ENCODE measurements at places on chromosomes 16 and 17.

GRCh38 chr17:33218698-33219601 is 74.1 kb downstream of the ASIC2 start:
- no peak for DNase-seq

- no peak for DNase-seq
These were observed 123.4 kb upstream of the NOL11 start for GRCh38 chr17:67594115-67594880.

DNA sequence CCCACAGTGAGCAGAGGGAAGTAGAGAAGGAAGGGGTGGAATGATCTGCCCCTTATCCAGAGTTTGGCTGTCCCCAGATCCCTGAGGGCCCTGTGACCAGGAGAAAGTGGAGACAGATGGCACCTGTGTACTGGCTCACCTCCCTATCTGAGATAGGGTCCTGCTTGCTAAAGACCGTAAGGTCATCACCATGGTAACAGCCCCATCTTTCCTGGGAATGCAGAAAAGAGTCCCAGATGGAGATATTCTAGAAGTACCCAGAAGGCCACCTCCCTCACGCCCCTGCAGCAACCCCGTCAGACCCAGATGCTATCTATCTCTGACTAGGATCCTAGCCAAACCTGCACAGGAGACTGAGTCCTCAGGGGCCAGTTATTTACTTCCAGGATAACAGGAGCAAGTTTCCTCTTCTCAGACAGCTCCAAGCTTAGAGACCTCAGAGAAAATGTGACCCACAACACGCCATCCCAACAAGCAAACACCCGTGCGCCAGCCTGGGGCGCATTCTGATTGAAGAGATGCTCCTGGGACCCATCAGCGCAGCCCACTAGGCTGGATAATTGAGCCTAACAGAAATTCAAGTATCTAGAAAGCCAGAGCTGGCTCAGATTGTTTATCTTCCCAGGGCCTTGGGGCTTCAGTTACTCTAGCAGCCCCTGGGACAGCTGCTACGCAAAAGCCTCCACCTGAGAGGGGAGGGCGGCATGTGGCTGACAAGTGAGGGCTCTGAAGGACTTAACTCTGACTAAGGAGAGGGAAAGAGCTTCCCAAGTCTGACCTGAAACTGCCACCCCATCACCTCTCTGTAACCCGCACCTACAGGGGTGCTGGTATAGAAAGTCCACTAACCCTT is 1.9 kb downstream of the ORMDL3 start:
- DNase-seq = no peak

- DNase-seq = no peak
These were observed 35.6 kb upstream of the IRF8 start for GRCh38 chr16:85863384-85863774.

DNA sequence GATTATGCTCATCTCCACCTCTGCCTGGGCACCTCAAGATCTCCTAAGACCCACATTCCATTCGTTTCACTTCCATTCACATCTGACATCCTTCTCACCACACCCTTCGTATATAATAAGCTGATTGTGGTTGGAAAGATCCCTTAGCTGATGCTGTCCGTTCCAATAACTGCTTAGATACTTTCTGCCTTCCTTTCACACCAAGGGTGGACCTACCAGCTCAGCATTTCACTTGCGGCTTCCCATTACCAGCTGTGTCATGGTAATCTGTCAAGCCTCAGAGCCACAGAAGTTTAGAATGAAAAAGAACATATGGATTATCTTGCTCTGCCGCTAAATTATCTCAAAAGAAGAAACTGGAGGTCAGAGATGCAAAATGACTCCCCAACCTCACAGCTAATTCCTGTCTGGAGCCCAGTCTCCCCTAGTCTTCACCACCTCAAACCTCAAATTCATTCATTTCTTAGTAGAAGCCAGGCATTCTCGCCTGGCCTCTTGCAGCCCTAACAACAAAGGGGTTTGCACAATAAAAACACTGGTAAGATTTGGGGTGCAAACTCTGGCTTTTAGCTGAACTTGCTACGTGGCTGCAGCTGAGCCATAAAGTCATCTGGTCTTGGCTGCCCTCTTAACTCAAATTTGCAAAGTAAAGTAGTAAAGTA is 182.8 kb upstream of the HS3ST3A1 start:
- DNase-seq = no peak

DNA sequence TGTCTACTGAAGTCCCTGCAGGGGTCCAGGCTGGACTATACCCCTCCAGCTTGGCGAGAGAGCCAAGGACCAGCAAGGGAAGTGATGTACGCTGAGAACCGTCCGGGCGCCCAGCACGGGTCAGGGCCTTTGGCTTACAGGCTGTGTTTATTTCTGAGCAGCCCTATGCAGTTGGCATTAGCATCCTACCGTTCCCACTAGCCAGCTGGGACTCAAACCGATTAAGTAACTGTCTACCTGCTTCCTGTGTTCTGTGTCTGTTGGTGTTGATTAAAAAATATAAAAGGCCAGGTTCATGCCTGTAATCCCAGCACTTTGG is 73.8 kb downstream of the CMIP start:
- DNase-seq = no peak

GRCh38 chr16:79272141-79272577 is 328.4 kb downstream of the MAF start:
- DNase-seq = no peak

- DNase-seq = peak; percentile 36
These were observed 43.2 kb downstream of the C16orf82 start for GRCh38 chr16:27109666-27110523.

GRCh38 chr17:6420173-6420641 is 14.7 kb downstream of the AIPL1 start:
- no peak for DNase-seq

DNA sequence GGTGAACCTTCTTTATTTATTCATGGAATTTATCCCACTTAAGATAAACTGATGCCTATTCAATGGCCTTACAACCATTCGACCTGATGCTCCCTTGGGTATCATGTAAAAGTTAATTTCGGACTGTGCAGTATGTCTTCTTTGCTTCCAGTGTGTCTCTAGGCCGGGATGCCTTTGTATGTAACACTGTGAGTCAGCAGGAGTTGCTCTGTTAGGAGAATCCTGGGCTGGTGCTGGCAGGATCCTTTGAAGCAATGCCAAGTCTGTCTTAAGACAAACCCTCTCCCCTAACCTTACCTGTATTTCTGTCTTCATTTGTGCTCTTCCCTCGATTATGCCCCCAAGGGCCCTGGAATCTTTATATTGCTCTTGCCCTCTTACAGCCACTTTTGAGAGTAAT is 37.9 kb upstream of the ABCA8 start:
- DNase-seq = no peak

- no peak for DNase-seq
These were observed 10.0 kb downstream of the ALOX15 start for GRCh38 chr17:4631431-4631830.

DNA sequence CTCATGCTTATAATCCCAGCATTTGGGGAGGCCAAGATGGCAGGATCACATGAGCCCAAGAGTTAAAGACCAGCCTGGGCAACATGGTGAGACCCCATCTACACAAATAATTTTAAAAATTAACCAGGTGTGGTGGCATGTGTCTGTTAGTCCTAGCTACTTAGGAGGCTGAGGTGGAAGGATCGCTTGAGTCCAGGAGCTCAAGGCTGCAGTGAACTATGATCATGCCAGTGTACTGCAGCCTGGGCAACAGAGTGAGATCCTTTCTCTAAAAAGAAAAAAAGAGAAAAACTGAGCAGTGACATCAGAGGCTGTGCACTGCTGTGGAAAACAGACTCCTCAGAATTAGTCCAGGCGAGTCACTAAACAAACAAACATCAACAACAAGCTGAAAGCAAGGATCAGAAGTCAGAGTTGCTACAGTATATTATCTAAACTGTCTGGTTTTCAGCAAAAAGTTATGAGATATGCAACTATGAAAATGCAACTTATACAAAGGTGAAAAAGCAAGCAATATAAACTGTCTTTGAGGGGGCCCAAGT is 39.3 kb downstream of the CBFB start:
- DNase-seq = no peak

DNA sequence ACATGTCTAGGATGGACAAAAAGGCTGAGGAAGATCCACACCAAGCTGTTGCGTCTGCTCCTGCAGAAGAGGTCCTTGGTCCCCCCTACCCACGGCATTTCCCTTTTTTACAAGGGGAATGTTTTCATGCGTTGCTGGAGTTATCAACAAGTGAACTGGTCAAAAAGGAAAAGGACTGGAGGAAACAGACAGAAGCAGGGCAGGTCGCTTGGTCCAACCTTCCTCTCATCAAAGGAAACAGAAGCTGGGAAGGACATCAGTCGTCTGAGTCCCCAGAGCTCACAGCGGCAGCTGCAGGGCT is 26.1 kb downstream of the PIEZO1 start:
- DNase-seq = no peak

DNA sequence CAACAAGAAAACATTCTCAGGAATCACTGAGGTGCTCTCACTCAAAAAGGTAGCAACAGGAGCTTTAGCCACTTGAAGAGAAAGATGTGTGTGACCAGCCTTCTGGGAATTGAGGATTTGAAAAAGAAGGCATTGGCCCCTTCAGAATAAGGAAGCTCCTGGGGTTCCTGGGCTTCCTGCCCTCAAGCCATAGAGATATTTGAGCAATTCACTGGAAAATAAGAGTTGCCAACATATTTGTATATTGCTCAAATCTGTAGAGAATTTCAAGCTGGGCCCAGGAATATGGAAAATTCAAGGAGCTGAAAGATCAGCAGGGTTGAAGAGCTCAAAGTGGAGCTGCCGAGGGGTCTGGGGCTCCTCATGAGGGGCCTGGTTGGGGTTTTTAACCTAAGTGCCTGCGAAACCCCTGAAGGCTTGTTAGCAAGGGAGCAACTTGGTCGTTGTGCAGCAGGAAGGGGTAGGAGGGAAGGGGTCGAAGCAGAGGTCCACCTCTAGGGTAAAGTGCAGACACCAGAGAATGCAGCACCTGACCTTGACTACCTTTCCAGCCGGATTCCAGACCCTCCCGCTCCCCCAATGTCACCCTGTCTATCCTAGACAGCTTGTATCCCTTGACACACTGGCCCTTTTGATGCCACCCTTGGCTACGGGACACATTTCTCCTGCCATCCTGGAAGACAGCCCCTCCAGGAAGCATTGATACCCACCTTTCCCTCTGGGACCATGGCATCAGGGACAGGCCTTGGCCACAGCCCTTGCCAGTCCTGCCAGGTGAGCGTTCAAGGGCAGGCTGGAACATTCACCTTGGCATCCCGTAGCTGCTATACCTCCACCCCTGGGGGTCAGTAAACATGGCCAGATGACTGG is 67.6 kb upstream of the SREBF1 start:
- no peak for DNase-seq

- DNase-seq = no peak
These were observed 9.2 kb upstream of the CCL22 start for GRCh38 chr16:57349212-57350031.

DNA sequence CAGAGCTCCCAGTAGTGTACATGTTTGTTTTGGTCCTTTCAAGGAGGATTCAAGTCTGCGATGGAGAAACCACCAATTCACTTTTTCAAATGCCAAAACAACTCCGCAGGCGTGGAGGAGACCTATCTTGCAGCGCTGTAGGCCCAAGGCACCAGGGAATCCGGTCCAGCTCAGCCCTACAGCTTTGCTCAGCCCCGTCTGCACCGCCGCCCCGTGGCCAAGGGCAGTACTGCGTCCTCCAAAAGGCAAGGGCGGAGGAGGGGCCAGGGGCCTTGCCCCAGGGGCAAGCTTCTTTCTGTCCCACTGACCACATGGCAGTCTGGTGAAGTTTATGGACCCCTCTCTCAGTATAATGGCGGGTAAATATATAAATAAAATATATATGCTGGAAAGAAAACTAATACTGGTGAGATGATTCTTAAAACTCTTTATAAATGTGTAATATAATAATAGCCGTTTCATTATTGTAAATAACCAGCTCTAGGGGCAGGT is 709 bp upstream of the CD300LG start:
- DNase-seq = peak; percentile 27

DNA sequence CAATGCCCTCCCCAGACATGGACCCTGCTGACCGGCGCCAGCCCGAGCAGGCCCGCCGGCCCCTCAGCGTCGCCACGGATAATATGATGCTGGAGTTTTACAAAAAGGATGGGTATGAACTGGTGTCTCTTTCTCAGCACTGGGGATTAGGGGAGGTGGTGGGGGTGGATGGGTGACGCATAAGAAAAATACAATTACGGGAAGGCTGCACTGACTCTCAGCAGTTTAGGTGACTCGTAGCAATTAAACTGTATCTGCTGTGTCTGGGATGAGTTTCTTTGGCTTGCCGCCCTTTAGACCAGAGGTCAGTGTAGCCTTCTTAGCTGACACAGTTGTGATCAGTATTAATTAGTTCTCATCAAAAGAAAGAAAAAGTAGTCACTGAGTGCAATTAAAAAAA is 59.0 kb downstream of the ELAC2 start:
- no peak for DNase-seq

- DNase-seq = no peak
These were observed 16.4 kb upstream of the GLG1 start for GRCh38 chr16:74623214-74623838.
